ENCODE measurements at places on chromosomes 3 and 15.

- no peak for DNase-seq
Measured at GRCh38 chr3:119831022-119831421, 49.1 kb downstream of the NR1I2 start.

GRCh38 chr15:62896969-62897486, 145.5 kb upstream of the TPM1 start:
- DNase-seq, result peak; percentile 94

DNA sequence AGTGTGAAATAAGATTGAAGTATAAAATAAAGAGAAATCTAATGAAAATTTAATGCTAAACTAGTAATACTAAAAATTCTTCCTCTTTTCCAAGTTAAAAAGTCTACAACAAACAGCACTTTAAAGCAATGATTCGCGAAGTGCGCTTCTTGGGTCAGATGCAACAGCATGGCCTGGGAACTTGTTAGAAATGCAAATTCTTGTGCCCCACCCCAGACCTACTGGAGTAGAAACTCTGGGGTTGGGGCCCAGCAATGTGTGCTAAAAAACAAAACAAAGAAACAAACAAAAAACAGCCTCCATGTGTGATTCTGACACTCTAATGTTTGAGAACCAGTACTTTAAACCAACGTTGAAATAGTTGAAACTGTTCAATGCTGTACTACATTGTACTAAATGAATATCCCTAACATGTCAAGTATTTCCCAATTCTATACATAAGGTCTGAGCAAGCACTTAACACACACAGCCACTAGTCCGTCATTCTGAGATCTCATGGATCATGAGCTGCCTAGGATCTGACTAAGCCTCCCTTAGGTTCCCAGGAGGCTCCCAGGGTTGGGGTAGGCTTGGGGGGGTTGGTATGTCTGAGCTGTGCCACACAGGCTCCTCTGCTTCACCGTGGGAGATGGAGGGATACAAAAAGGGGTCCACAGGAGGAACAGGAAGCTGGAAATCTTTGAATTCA, 6.1 kb downstream of the RASGRP1 start:
- DNase-seq, result no peak

- peak; percentile 52 for DNase-seq
Measured at GRCh38 chr15:100189319-100189718, 152.5 kb downstream of the ADAMTS17 start.

GRCh38 chr15:43943511-43943910, 116.7 kb downstream of the WDR76 start:
- no peak for DNase-seq

DNA sequence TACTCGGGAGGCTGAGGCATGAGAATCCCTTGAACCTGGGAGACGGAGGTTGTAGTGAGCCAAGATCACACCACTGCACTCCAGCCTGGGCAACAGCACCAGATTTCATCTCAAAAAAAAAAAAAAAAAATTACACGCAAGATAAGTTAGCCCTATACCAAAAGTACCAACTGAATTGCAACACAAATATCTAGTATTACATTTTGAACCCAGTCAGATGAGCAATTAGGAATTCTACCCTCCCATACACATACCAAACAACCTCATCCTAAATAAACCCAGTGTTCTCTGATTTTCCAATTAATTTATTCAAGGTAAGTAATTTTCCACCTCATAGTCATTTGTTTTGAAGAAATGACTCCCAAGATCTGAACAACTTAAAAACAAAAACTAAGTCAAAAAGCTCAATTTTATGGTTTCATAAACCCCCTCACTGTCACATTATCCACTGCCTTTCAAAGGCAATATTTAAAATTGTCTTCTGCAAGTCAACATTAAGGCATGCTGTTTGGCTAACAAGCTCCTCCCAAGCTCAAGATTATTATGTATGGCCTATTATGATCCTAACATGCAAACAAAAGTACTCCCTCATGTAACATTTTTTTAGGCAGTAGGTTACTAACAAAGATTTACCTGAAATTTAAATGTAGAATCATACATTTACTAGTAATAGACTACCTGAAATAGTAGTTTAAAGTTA, 4.5 kb downstream of the RAF1 start:
- DNase-seq, result no peak

DNA sequence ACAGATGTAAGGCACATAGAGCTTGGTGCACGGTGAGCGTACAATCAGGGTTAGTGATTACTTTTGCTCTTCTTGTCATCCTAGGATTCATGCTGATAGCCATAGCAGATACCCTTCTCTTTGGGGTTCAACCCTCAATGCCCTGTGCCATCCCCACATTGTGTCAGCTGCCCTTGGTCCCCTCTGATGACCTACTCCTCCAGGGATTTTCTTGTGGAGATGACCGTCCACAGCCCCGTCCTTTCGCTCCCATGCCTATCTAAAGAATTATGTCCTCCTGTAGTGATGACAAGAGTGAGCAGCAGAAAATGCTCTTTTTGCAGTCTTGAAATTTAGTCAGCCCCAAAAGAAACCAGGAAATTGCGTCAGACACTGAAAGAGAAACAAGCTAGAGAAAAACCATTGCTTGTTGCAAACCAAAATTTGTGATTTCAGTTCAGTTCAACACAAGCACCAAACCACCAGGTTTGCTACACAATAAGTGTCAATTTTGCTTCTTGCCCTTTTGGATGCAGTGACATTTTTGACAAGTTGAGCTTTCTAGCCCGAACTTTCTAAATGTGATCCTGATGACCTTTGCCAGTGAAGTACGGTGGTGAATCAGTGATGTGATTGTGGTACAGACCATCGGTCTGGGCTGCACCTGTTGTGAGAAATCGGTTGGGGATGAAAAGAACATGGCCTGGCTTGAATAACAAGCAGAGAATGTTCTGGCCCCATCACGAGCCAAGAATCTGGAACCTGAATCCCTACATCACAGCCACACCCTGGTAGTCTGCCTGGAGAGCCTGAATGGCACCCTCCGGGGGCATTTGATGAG, 41.3 kb downstream of the CMTM7 start:
- DNase-seq, result no peak

DNA sequence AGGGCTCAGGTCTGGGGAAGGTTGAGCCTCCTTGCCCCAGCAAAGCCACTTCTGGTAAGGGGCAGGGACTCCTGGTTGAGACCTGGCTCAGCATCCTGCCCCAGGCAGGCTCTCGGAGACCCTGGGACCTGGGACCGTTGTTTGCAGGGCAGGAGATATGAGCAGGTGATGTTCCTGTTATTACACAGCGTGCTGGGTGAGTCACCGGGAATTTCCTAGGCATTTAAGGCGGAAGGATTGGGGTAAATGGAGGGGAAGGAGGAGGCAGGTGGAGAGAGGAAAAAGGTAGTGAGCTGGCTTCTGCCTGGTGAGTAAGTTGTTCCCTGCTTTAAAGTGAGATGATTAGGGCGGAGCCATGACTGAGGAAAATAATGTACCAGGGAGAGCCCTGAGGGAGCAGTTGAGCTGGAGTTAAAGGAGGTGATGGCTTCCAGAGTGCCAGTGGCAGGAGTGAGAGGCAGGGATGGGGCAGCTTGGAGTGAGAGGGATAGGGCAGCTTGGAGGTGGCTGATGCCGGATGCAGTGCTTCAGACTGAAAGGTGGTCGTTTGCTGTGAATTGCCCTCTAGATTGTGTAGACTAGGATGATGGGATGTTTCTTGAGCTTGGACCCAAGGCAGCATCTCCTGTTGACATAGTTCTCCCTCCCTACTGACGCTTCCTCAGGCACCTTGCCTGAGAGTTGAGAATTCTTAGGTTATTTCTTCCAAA, 79.4 kb downstream of the AAGAB start:
- no peak for DNase-seq

GRCh38 chr3:175913286-175913685, 1054.2 kb downstream of the NAALADL2 start:
- DNase-seq, result no peak

- DNase-seq, result no peak
Measured at GRCh38 chr3:59191651-59192050, 141.8 kb upstream of the CFAP20DC start.

GRCh38 chr3:51242939-51243338, 142.2 kb upstream of the MANF start:
- DNase-seq, result no peak

DNA sequence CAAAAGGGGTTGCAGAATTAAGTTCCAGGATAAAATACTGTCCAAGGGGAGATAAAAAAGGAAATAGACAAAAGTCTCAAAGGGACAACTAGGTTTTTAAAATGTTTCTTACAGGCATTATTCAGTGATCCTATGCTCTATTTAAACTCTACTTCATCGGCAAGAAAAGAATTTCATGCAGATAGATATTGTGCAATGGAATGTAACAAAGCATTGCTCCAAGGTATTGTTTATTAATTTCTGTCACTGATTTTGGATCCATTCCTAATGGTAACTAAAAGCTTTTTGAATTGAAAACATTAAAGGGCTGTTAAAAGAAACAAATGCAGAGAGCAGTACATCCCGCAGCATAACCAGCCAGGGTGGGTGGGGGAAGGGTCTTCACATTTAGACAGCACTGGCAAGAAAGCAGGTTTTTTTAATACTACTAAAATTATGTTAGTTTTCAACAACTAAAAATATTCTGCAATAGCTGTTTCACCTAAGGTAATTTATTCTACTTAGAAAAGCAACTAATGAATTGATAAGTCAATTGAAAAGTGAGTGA, 82.9 kb downstream of the THBS1 start:
- no peak for DNase-seq

- DNase-seq, result no peak
Measured at GRCh38 chr3:86815880-86816279, 175.1 kb downstream of the VGLL3 start.

DNA sequence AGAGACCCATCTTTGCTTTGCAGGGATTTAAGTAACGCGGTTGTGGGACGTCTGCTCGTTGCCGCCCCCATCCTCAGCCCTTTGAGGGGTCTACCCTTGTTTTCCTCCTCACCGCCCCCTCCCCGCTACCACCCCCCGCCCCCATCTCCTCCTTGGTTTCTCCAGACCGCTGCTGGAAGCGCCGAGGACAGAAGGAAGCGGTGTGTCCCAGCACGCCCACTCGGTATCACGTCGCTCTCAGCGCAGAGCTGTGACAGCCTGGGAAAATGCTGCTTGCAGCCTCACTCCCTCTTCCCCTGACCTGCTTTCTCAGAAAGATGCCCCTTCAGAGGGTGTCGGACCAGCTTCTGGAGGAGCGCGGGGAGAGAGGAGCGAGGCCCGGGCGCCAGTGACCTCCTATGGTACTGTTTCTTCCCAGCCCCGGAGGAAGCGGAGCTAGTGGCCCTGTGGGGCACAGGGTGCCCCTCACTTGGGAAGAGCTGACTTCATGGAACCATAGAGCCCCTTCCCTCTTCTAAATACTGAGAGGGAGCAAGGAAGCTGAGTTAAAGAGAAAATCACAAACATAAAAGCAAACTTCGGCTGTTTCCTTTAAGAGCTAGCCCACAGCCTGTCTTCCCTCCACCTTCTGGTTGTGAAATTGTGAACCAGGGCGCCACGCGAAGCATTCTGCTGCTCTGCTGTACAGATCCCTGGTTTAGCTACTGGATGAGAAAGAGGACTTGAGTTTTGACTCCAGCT, 698 bp downstream of the IL1RAP start:
- DNase-seq, result no peak

GRCh38 chr3:140388202-140388922, 289.5 kb upstream of the TRIM42 start:
- DNase-seq, result no peak

- DNase-seq, result no peak
Measured at GRCh38 chr3:12839156-12839946, 2.0 kb downstream of the RPL32 start.

Measured in coronary artery (tissue), 2 donors.